Caco-2 (cell line): ENCODE measurements at places on chromosomes 2 and 18.

GRCh38 chr18:51884039-51884438, 456.0 kb upstream of the DCC start:
- DNase-seq = no peak

DNA sequence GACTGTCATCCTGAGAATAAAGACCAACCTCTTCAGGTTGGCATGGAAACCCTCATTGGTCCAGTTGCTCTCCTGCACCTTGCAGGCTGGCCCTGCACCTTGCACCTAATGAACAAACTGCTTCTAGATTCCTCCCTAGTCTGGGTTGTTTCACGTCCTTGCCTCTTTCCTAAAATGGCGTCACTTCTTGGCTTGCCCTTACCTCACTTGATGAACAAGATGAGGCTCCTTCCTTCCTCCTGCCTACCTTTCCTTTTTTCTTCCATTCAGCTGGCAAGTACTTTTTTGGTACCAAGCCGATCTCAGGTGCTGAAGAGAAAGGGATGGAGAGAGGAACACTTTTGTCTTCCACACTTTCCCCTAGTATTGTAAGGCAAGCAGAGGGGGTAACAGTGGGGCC, 74.5 kb downstream of the MYCN start:
- DNase-seq = no peak

- no peak for DNase-seq
These were observed 1.3 kb upstream of the CLIP4 start for GRCh38 chr2:29113891-29114321.

DNA sequence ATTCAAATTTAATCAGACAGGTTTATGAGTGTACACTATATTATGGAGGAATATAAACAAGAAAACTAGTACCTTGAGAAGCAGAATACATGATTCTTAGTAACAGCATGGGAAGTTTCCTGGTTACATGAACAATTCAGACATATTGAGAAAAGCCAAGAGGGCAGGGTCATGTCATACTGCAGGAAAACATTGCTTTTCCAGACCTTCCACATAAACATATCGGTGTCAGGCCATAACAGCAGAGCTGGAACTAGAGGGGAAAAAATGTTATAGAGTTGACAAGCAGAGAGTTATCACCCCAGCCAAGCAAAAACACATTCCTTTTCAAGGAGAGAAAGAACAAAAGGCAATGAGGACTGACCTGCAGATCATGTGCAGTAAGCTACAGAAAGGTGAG, 74.7 kb upstream of the ZNF236 start:
- DNase-seq = no peak
